ENCODE measurements at places on chromosomes 1 and 21.

GRCh38 chr21:23162198-23162946 lies 2164.2 kb downstream of the NCAM2 start:
- DNase-seq = no peak

- DNase-seq = peak; percentile 34
These were observed 6.3 kb upstream of the GOLT1A start for GRCh38 chr1:204219971-204220616.

DNA sequence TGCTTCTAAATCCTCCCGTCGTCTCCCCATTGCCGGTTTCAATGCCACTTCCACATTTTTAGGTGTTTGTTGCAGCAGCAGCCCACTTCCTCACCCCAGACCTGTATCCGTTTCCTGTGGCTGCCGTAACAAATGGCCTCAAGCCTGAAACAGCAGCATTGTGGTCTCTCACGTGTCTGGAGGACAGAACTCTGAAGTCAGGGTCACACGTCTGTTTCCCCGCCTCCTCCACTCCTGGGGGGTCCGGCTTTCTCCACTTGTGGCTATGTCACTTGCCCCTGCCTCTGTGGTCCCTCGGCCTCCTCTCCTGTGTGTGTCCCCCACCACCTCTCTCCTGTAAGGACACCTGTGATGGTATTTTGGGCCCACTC lies 21.8 kb downstream of the TRPM2 start:
- DNase-seq = no peak

DNA sequence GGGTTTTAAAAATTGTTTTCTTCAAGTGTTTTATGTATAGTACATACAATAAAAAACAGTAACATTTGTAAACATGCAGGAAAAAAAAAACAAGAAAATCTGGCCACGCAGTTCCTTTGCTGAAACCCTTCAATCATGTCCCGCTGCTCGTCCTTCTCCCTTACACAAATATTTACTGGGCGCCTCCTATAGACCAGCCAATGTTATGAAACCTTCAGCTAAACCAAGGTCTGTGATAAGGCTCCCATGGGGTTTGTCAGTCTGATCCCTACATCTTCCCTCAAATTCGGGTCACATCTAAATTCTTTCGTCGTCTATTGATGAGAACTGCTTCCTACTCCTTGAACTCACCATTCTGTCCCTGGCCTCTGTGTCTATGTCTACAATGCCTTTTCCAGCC lies 583.9 kb downstream of the SMYD3 start:
- no peak for DNase-seq

DNA sequence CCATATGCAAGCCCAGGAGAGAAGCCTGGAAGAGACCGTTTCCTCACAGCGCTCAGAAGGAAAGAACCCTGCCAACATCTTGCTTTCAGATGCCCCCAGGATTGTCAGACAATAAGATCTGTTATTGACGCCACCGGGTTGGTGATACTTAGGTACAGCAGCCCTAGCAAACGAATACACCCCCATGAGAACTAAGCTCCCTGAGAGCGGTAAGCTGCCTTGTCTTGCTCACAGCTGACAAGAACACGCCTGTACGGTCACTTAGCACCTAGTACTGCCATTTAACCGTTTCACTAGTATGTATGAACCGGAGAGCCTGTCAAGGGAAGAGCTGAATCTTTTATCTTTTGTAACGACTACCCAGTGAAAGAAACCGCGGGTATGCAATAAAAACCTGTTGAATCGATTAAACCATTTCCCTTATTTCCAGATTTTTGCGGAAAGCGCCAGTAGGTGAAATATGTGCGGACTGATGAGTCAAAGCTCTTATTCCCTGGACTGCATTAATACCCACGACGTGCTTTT lies 619 bp upstream of the ZBTB8B start:
- no peak for DNase-seq

DNA sequence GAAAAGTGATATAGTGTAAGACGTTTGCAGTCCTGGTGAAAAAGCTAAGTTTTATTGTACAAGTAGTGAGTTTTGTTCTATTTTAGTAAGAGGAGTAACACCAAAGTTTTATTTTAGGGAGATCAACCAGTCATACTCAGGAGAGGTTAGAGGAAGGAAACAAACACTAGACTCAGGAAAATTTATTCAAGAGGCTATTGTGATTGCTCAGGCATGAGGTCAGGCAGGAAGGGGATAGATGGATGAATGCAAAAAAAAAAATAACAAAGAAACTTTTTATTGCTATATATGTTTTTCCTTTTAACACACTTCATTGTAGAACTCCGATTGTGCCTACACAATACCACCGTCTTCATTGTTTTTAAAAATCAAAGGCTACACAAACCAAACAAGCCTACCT lies 189.0 kb downstream of the LYPLAL1 start:
- DNase-seq = no peak

DNA sequence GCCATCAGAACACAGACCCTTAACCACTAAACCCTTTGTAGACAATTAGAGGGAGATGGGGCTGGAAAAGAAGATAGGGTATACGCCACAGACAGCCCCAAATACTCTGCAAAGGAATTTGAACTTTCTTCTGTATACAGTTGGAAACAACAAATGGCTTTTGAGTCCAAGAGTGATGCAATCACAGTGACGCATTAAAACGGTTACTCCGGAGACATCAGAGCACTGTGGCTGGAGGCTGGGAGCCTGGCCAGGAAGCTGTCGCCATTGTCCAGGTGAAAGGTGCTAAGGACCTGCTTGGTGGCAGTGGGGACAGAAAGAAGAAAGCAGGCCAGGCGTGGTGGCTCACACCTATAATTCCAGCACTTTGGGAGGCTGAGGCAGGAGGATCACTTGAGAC lies 4.2 kb downstream of the FLAD1 start:
- no peak for DNase-seq

Data from foreskin fibroblast (primary cell).